ENCODE measurements at places on chromosomes 6 and 20.
A peak's percentile ranks its signal among the peaks of the same experiment; 100 is the strongest.

DNA sequence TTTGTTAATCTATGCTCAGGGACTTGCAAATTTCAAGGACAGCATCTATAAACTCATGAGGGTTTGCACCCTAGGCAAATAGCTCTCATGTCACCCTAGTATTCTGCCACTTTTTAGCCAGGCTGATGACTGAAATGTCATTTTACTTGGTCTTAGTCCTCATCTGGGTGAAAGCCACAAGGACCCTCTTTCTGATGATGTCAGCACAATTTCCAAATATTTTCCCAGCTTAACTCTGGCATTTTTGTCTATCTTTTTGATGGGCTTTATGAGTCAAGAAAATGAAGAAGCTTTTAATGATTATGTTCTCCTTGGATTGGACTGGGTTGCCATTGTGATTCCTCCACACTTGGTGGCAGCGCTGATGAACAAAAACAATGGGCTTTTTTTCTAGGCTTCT is 420.1 kb upstream of the BTBD3 start:
- no peak for DNase-seq

DNA sequence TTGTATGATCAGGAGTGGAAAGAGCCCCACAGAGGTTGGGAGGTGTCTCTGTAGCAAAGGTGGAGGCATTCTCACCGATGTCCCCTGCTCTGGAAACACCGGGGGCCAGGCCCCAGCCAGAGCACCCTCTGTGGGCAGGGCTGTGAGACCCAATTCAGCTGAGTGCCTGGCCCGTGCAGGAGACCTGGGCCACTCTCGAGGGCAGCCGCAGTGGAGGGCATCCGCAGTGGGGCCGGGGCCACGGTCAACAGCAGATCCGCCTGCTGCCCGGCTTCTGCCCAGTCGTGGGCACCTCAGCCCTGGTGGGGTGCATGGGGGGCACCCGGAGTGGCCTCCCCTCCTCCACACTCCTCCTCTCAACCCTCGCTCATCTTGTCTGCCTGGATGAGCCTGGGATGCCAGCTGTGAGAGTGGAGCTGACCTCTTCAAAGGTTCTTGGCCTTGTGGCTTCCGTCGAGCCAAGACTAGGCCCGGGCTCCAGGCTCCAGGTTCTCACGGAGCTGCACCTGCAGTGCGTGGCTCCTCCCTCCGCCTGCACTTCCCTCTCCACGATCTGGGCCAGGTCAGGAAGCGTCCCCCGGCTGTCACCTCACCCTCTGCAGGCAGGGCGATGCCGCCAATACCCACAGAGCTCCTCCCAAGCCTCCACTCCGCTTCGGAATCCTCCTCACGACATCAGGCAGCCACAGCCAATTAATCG is 134.8 kb downstream of the TAF4 start:
- DNase-seq = no peak

- DNase-seq = no peak
These were observed 208.3 kb downstream of the ZFAND3 start for GRCh38 chr6:38027685-38028373.

GRCh38 chr6:30562470-30563425 is 5.7 kb downstream of the PRR3 start:
- DNase-seq = no peak

DNA sequence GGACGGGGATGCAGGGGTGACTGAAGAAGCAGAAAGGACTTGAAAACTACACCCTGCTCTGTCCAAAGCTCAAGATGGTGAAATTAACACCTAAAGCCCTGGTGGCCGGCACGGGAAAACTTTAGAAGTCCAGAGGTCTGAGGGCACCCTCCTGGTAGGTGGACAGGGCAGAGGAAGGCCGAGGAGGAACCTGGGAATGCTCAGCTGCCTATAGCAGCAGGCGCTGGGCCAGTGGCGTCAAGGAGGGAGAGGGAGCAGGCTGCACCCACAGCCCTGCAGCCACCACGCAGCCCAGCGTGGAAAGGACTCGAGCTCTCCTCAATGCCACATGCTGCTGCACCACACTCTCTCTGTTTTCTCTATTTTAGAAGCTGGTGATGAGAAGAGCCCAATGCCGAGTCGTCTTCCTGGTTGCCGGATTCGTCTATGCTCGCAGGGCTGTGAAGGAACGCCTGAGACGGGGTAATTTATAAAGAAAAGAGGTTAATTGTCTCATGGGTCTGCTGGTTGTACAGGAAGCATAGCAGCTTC is 248.3 kb upstream of the AFDN start:
- no peak for DNase-seq

DNA sequence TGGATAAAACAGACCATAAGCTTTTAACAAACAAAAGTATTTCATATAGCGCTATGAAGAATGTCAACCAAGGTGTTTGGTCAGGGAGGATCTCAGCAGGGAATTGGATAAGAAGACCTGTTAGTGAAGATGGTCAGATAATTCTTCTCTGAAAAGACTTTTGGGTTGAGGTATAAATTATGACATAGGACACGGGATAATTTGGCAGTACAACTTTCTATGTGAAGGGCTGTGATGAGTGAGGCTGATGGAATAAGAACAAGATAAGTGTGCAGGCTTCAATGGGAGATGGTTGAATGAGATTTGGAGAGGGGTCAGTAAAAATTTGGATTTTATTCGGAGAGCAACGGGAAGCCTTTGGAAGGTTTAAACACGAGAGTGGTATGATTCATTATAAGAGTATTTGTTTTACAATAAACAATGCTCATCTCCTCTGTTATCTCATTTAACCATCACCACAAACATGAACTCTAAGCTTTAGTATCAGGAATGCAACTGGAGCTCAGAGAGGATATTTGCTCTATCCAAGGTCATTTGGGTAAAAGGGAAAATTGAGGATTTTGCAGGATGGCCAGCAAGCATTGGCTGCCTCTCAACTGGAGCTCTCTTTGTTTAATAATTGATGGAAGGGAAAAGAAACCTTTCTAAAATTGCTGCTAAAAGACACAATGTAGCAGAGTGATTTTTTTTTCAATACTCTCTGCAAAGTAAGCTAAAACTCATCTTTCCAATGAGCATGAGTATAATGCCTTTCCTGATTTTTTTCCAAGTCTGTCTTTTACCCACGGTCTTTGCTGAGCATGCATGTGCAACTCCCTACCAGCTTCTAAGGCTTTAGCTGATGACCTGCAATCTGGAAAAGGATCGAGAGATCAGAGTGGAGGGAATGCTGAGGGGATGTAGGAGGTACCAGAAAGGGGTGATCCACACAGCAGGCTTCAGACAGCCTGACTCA is 534.0 kb downstream of the CBLN4 start:
- DNase-seq = no peak

- DNase-seq = no peak
These were observed 77.4 kb downstream of the SMOC2 start for GRCh38 chr6:168518348-168518745.

GRCh38 chr20:25223179-25223661 is 24.7 kb upstream of the PYGB start:
- no peak for DNase-seq

DNA sequence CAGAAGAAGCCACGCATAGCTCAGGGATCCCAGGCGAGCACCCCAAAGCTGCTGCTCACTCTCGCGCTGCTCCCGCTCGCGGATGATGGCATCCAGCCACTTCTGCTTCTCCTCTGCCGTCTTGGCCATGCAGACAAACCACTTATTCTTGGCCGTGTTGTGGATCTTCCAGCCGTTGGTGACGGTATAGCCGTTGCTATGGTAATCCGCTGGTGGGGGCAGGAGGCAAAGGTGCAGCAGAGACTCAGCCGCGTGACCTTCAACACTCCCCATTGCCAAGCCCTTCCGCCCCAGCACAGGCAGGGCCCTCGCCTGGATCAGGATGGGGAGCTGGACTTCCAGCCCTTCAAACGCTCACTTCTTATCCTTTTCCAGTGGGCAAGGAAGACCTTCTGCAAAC is 136.9 kb downstream of the PREX1 start:
- no peak for DNase-seq

- no peak for DNase-seq
These were observed 86.0 kb downstream of the TIAM2 start for GRCh38 chr6:155080881-155081845.

DNA sequence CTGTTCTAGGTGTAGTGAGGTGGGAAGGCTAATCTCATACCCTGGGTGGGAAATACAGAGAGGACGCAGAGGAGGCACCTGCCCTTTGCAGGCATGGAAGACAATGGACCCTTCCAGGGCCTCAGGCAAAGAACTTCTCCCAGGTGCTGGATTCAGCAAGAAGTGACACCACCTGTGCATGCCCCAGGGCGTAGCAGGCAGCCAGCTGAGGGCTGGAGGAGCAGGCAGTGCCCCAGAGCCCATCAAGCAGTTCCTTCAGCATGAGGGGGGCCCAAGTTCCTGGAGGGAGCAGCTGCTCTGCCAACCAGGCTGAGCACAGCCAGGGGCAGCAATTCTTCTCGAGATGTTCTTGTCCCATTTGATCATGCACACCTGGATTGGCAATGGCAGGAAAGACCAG is 170.3 kb upstream of the PDE10A start:
- no peak for DNase-seq

GRCh38 chr6:122399348-122400120 is at the start of gene HSF2:
Gene HSF2, plus strand, starts transcription at chr6:122399652. Its CDS starts 86 bp downstream, at chr6:122399738.
- peak; percentile 82 for DNase-seq

- DNase-seq = no peak
These were observed 9.1 kb downstream of the ATP9A start for GRCh38 chr20:51758978-51759544.

GRCh38 chr6:30101444-30102413 is 11.2 kb downstream of the TRIM31 start:
- DNase-seq = peak; percentile 47

DNA sequence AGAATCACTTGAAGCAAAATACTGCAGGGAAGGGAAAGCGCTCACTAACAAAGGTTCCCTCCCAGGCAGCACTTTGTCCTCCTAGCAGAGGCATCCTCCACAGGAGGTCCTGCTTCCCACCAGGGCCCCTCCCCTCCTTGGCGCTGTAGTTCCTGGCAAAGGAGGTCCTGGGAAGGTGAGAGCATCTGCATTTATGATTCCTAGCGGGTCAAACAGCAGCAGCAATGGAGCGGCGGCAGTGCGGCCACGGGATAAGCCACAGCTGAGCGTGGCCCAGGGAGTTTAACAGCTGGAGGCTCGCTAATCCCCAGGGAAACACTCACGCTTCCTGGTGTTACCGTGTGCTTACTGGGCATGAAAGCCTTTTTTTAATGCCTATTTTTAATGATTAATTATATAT is 185.8 kb downstream of the TTLL2 start:
- no peak for DNase-seq

DNA sequence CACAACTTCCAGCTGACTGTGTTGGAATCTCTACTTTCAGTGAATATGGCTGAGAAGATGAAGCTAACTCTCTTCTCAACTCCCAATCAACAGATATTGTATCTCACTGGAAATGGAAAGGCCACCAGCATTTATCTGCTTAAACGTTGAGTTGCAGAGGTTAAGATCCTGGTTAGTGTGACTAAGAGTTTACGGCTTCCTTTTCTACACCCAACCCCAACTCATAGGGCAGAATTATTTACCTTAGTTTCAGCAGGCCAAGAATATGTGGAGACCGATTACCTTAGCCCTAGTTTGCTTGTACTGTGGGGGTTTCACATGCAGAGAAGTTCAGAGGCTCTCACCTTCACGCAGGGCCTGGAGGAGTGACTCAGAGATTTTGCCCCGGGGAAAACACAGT is 1026.6 kb downstream of the EYS start:
- DNase-seq = no peak

DNA sequence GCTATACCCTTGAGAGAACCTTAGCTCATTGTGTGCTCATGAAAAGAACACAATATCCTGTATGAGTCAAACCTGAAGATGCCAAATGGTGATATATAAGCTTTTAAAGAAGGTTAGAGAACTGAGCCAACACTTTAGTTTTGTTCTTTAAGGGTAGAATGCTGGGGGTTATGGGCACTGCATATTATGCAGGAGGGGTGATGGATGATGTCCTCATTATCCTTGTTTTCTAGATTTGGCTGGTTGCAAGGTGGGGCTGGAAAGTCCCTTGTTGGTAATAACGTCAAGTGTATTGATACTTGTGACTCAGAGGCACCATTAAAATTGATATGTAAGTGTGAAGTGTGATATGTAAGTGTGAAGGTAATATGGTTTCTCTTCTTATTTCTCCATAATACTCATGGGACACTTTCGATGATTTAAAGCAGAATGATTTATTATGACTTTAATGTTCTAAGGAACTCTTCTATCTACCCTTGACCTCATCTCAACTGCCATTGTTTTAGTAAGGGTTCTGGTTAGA is 113.7 kb upstream of the DTNBP1 start:
- no peak for DNase-seq

- no peak for DNase-seq
These were observed 16.6 kb upstream of the CEP85L start for GRCh38 chr6:118667988-118668387.

All from stimulated activated CD4-positive, alpha-beta T cell treated with anti-CD3 and anti-CD28 coated beads, Interleukin-15, amount 100 ng/mL, for 1 hour (primary cell).